Foreskin keratinocyte (primary cell): ENCODE measurements at places on chromosomes 5 and 9.

DNA sequence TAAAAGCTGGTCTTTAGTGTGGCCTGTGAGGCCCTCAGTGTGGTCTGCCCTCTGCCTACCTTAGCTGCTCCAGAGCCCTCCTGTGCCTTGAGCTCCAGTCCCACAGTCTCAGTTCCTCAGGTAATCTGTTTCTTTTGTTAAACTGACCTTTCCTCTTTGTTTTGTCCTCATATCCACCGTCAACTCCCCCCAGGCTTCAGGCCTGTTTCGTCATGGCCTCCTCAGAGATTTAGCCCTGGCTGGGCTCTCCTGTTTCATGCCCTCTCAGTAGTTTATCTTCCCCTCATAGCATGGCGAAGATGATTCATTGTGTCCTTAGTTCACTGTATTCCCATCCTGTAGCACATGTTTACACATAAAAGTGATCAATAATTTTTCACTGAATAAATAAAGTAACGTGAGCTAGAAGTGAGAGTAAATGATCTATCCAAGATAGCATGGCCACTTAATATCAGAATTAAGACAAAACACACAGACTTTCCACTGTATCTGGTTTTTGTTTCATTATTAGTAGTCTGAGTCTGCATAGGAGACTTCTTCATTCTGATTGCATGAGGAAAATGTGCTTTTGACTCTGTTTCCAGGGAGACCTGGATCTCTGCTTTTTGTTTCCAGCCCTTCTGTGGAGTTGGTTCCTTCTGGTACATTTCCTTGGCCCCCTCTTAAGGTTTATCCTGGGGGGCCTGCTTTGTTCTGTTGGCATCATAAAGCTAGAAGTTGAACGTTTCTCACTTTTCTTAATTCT, 70.5 kb downstream of the SNX24 start:
- DNase-seq = no peak

DNA sequence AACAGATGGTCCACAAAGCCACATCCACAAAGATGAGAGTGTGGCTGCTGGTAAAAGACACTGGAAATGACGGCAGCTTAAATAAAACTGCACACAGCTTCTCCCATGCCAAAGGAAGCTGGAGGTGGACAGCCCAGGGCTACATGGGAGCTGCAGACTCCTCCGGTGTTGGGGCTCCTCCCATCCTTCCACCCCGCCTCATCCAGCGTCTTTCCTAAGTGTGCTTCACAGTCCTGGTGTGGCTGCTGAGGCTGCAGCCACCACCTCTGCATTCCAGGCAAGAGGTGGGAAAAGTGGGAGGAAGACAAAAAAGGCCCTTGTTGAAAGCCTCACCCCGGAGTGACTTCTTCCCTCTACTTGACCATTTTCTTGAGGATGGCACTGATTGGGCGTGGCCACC, 37.0 kb upstream of the IRX4 start:
- no peak for DNase-seq

DNA sequence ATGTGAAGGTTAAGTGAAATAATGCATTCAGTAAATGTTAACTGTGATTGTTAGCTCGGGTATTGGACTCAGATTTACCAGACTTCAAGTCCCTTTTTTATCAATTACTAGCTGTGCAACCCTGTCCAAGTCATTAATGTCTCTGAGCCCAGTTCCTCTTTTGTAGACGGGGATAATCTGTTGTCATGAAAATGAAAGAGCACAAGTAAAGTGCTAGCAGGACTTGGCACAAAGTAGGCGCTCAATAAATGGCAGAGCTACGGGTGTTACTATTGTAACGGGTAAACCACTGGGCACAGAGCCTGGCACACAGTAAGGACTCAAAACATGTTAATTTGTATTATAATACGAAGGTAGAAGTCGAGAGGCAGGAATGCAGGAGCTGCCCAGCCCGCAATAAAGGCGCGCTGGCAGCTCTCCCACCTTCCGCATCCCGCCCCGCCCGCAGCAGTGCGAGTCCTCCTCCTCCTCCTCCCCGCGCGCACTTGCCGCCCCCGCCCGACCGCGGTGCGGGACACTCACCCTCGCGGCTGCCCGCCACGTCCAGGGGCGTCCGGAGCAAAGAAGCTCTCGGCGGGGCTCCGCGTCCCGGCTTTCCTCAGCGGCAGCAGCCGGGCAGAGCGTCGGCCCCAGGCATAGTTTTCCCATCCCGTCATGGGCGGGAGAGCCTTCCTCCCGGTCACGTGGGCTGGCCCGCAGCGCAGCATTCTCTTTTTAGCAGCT, at the start of gene C1QTNF2:
C1QTNF2 (minus strand) TSS at position 637 of the 723 bp plus-strand sequence. CDS start 15,615 bp downstream, outside the sequence.
- DNase-seq = peak; percentile 30

- no peak for DNase-seq
These were observed 62.6 kb upstream of the IER5L start for GRCh38 chr9:129240581-129241211.

DNA sequence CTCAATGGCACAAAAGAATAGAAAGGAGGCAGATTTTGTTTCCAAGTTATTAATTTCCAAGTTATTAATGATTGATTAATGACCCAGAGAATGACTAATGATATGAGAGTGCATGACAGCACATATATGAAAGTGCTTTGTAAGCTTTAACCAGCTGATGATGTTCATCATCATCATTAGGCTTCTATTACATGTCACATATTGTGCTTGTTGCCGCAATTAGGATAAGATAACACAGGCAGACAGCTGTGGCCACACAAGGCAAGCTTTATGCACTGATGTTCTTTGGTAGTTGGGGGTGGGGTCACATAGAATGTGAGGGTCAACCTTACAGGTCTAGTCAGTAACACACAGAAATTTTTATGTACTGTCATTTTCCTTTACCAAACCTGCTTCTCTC, 219.7 kb downstream of the TRPM3 start:
- DNase-seq = no peak

- DNase-seq = no peak
These were observed 8.8 kb downstream of the KCNV2 start for GRCh38 chr9:2725898-2726649.

DNA sequence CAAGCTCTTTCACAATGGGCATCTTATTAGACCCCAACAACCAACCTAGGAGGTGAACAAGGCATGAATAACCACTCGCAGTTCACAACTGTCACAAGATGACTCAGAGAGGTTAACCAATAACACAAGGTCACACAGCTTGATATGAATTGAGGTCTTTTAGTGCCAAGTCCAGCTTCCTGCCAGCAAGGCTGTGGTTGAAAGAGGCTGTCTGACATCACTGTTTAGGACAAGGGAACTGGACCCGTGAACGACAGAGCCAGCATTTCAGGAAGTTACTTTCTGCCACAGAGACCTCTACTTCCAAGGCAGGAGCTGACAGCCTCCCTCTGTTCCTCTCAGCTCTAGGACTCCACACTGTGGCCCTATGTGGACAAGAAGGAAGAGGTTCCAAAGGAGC, 53.4 kb upstream of the ALDH1B1 start:
- no peak for DNase-seq

DNA sequence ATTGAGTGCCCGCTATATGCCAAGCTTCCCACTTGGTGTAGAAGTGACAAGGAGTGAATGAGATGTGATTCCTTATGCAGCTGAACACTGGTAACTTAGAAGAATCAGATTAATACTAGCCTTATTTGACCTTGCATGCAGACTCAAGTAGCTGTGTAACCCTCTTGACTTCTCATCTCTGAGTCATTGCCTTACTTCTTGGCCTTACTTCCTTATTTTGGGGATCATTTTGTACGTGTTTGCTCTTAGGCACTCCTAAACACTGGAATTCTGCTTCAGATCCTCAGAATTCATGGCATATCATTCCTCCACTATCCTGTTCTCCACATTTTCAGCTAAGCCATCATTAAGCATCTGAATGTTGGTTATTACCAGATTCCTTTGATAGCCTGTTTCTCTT, 948.9 kb upstream of the ARRDC3 start:
- DNase-seq = no peak

DNA sequence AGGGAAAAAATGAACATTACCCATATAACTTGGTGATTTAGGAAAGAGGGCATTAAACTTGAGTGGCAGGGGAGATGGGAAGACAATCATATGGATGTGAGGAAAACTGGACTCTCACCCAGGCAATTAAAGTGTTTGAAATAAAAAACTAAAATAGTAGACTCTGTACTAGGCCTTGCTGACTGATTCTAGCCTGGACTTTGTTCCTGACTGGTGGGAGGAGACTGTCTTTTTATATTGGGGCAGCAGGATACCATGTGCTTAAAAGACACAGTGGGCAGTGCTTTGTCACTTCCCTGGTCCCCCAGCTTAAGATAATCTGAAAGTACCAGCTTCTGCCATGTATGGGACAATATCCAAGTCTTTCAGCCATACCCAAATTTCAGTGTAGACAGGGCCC, 107.0 kb downstream of the ACTL7B start:
- no peak for DNase-seq
